Myocyte (in vitro differentiated cells): ENCODE measurements at places on chromosomes 5 and 9.

DNA sequence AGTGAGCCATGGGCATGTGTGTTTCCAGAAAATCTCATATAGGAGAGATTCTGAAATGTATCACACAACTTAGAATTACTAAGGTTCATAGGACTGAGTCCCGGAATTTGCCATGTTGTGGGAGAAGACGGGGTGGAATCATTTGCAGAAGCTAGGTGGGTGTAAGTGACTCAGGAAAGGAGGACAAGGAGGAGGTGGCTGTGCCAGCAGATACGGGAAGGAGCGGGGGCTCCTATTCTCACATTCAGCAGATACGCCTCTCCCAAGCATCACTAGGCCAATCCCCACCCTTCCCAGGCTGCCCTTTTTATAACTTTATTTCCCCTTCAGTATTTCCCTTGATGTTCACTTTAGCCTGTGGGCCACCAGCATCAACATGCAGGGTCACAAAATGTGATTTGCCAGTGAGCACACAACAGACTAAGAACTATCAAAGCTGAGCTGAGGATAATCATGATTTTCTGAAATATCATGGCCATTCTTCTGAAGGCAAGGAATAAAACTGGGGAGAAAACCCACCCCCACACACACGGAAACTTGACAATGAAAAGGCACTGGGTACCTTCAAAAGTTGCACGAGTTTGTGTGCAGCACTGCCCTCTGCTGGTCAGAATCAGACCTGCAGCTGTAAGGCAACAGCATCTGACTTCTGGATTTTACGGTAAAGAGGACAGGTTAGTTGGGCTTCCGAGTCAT, 133.2 kb downstream of the MTX3 start:
- DNase-seq, result peak; percentile 71

DNA sequence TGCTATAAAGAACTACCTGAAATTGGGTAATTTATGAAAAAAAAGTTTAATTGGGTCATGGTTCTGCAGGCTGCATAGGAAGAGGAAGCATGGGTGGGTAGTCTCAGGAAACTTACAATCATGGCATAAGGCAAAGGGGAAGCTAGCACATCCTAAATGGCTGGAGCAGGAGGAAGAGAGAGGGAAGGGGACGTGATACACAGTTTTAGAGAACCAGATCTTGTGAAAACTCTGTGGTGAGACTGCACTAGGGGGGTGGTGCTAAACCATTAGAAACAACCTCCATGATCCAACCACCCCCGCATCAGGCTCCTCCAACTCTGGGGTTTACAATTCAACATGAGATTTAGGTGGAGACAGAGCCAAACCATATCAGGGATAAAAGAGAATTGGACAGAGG, 624.2 kb downstream of the PRR16 start:
- DNase-seq, result no peak

- DNase-seq, result no peak
Observed at GRCh38 chr5:6584727-6585126, 48.1 kb downstream of the NSUN2 start.

GRCh38 chr5:124746916-124747790, 714 bp upstream of the ZNF608 start:
- peak; percentile 98 for DNase-seq

DNA sequence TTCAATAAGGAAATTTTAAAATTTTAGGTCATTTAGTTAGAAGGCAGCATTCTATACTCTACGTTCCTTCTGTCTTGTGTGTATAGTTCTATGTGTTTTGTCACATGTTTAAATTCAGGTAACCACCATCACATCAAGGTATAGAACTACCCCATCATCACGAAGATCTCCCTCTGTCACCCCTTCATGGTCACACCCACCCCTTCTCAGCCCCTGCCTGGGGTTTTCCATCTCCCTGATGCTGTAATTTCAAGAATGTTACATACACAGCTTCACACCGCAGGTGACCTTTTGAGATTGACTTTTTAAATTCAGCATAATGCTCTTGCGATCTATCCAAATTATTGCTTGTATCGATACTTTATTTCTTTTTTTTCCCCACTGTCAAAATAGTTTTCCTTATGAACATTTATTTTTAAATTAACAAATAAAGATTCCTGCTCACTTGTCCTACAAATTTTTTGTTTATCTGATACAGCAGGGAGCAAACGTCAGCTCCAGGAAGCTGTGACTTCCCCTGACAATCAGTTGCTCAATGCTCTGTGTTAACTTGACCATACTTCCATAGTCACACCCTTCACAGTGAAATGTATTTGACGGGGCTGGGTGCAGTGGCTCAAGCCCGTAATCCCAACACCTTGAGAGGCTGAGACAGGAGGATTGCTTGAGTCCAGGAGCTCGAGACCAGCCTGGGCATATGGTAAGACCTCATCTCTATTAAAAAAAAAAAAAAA, 10.2 kb downstream of the BTNL8 start:
- no peak for DNase-seq

- no peak for DNase-seq
Observed at GRCh38 chr5:31049461-31049860, 144.0 kb upstream of the CDH6 start.

- peak; percentile 63 for DNase-seq
Observed at GRCh38 chr9:104772714-104773510, 9.0 kb downstream of the NIPSNAP3B start.

- peak; percentile 35 for DNase-seq
Observed at GRCh38 chr5:61758711-61759110, 426.7 kb downstream of the ZSWIM6 start.

DNA sequence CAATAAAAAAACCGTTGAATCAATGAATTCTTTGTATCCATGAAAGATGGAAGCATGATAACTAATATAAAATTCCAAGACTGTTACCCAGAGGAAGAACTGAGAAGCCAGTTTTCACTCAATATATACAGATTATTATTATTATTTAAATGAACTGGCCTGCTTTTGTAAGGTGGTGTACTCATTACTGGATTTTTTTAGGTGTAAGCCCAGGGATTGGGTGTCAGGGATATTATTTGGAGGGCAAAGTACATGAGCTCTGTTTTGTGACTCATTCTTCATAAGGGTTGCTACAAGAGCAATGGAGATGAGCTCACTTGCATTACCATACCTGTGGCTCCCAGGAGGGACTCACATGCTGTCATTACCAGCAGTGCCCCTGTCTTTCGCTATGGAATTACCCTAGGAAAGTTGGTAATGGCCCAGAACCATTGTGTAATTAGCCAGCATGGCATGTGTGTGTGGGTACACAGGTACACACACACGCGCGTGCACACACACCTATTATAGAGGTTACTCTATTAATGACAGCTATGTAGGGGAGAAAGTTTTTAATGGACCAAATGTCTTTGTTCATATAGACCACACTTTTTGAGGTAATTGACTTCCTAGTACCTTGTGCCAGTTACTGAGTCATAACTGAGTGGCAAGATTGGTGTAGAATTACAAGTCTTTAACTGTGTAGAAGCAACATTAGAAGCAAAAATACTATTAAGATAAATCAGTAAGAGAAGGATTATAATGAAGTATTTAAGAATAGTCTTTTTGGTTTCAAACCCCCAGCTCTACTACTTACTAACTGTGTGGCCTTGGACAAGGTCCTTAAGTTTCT, 143.4 kb downstream of the GDNF start:
- DNase-seq, result peak; percentile 46

DNA sequence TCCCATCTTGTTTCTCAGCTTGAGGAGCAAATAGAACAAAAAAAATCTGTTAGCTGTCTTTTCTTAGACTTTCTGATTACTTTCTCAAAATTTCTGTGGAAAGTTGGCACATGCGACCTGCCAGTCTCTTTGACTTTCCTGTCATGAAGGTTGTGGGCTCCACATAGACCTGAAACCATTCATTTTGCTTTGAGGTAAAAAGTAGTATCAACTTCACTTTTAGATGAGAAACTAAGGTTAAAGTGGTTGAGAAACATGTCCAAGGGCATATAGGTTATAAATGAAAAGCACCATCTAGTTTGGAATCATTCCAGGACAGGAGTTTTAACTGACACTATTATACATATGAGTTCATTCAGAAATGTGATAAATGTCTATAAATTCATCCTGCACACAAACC, 42.7 kb downstream of the ST8SIA4 start:
- DNase-seq, result no peak
